ENCODE measurements at places on chromosomes 3 and 15.

GRCh38 chr3:188531210-188531609 is 377.3 kb downstream of the LPP start:
- DNase-seq = no peak

DNA sequence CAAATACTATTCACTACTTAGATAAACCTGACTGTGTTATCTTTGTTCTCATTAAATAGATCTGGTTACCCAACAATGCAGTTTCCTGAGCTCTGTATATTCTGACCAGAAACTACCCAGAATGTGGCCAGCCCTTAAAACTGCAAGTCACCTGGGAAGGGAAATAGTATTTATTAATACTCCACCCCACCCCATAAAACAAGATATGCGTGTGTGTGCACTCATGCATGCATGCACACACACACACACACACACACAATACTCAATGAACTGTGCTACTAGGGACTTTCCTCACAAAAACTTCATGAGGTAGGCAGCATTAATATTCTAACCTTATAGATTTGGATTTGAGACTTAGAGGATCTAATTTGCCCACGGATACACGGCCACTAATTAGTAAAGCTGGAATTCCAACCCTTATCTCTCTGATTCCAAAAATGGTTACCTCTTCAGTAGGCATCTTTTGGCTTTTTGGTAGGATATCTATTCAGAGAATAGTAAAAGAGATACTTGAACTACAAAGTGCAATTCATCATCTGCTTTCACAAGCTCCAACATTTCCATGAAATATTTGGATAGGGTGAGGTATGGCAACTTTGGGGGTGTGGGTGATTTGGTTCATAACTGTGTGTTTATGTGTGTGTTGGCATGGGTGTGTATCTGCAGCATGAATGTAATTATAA is 197.0 kb upstream of the CFAP20DC start:
- no peak for DNase-seq

DNA sequence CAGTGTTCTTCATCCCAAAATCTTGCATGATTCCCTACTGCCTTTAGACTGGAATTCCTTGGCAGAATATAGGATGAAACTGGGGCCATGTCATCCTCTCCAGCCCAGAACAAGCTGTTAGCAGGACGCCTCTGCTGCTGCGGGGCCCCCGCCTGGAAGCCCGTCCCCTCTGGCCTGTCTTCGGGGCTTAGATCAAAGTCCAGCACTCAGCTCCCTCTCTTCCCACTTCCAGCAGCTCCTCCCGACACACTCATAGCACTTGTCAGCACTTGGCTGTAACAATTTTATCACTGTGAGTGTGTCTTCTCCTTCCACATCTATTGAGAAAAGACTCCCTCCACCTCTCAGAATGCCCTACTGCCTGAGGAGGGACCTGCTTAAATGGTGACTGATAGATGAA is 112.0 kb upstream of the HACD2 start:
- no peak for DNase-seq

DNA sequence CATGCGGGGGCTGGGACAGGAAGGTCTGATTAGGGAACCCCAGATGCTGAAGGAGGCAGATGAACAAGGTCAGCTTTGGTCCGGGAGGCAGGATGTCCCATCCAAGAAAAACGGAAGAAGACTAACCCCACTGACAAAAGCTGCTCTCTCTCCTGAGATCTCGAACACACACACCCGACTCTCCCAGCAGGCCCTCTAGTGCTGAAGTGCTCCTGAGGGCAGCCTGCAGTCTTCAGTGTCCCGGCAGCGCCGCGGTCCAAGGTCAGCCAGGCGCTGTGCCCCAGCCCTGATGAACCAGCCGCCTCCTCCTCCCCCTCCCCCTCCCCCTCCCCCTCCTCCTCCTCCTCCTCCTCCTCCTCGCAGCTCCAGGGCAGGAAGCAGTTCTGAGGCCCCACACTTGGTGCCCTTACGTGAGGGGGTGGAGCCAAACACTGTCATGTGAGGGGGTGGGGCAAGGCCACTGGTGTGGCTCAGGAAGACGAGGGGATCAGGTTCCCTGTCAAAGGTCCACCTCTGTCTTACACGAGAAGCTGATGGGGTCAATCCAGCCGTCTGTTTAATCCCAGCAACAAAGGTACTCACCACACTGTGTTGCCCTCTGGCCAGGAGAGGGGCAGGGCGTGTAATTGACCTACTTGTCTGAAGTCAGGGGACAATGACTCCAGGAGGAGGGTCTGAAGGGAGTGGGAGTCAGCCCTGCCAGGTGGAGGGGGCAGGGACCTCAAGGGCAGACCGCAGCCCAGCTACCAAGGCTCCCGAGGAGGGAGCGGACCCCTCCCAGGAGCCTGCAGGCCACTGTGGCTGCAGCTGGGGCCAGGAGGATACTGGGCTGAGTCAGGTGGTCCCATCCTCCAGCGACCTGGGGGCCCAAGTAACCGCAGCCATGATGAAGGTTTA is 34.3 kb downstream of the PRR23E start:
- DNase-seq = no peak

DNA sequence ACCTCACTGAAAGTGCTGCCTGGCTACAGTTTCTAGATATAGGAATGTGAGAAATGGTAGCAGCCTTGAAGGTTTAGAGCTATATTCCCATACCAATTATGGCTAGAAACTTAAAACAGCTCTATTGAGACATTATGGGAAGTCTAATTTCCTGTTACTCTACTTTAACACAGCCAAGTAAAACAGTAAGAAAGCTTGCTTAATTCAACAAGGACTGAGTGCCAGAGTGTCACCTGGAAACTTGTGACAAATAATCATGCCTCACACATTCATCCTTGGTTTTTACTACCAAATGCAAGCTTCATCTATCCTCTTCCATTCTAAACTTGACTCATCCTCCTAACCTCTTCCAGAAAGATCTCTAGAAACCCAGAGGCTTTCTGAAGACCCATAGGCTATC is 41.7 kb downstream of the UBE3A start:
- no peak for DNase-seq

GRCh38 chr3:129207479-129207878 is 23.8 kb upstream of the CNBP start:
- DNase-seq = no peak

- DNase-seq = no peak
Observed at GRCh38 chr15:64089543-64090280, 3.9 kb downstream of the CIAO2A start.

GRCh38 chr3:105572501-105572900 is 205.8 kb downstream of the ALCAM start:
- DNase-seq = no peak

DNA sequence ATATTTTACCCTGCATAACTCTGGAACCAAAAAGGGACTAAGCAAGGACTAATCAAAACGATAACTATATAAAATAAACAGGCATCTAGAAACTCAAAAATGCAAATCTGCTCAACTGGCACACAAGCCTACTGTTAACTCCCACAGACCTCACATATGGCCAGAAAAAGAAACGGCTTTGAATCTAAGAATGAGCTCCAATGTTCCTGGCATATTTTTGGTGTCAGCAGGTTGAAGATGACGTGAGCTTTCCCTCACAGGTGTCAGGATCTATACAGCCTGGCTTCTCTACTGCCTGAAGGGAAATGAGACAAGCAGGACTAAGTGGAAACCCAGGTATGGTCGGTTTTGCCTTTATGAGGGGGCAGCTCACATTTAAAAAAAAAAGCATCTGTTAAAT is 120.1 kb upstream of the SPATA12 start:
- DNase-seq = no peak

DNA sequence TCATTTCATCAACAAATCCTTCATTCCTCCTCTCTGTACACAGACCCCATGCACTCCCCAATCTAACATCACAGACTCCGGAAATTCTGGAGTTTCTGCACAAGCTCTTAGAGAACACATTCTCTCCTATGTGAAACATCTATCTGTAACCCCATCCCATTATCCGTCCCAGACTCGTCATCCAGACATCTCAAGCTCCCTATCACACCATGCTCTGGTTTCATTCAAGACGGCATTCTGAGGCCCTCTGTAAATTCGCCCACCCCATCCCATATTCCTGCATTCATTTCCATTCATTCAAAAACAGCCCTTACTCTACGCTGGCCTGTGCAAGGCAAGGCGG is 575 bp downstream of the LEO1 start:
- DNase-seq = no peak

DNA sequence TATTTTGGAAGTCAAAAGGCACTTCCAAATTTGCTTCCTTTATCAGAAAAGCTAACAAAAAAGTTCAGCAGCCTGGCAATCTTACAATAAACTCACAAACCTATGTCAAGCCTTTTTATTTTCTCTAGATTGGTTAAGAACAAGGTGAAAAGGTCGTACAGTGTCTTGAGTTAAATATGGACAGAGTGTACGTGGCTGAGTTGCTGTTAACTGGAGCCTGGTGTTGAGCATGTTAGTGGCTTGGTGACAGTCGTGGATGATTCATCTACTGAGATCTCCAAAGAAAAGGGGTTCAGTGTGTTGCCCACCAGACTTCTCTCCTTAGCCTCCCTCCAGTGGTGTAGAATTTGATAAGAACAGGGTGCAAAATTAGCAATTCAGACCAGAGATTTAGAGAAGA is 89.7 kb downstream of the SSR3 start:
- DNase-seq = no peak

GRCh38 chr3:160893207-160893606 is 137.2 kb downstream of the PPM1L start:
- DNase-seq = no peak

- no peak for DNase-seq
Observed at GRCh38 chr3:57876632-57877031, 120.5 kb downstream of the SLMAP start.

DNA sequence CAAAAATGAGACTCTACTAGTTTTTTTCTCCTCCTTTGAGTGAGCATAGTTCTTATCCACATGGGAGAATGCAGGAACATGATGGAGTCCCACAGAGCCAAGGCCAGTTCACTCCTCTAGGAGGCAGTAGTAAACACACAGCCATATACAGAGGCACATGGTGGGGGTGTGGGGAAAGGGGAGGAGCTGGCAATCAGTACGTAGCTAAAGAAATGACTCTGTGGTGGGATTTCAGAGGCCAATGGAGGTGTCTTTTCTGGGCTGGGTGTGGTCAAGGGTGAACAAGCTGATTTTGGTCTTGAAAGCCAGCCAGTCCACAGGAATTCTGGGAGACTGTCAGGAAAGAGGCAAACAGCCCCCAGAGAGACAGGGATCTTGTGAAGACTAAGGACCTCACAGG is 6.6 kb upstream of the RAB11A start:
- peak; percentile 16 for DNase-seq

DNA sequence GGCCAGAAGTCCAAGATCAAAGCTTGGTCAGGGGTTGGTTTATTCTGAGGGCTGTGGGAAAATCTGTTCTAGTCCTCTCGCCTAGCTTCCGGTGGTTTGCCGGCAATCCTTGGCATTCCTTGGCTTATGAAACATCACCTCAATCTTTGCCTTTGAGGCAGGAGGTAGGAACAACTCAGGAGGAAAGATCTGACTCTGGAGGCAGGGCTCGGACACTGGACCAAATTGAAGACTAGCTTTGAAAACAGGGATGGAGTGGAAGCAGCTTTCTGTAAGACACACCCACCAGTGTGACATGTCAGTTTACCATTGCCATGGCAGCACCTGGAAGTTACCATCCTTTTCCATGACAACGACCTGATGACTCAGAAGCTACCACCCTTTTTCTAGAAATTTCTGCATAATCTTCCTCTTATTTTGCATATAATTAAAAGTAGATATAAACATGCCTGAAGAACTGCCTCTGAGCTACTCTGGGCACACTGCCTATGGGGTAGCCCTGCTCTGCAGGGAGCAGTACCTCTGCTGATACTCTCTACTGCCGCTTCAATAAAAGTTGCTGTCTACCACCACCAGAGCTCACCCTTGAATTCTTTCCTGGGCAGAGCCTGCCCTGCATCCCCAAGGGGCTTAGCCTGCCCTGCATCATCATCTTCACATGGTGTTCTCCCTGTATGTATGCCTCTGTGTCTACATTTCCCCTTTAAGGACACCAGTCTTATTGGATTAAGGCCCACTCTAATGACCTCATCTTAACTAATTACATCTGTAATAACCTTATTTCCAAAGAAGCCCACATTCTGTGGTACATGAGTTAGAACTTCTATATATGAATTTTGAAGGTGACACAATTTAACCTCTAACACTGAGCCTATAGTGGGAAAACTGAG is 38.3 kb upstream of the TM4SF4 start:
- DNase-seq = no peak

- no peak for DNase-seq
Observed at GRCh38 chr15:42131826-42132806, 24.3 kb downstream of the PLA2G4F start.

GRCh38 chr15:29860872-29861271 is 38.6 kb upstream of the TJP1 start:
- no peak for DNase-seq

GRCh38 chr3:20125897-20126296 is 60.1 kb downstream of the SGO1 start:
- no peak for DNase-seq

GRCh38 chr3:117811786-117812185 is 1102.2 kb downstream of the TUSC7 start:
- DNase-seq = no peak

- DNase-seq = no peak
Observed at GRCh38 chr15:80184554-80184953, 31.8 kb downstream of the FAH start.
